Stimulated activated CD4-positive, alpha-beta T cell treated with anti-CD3 and anti-CD28 coated beads, Interleukin-1b, Interleukin-23, amount 100 ng/mL, for 48 hours (primary cell): ENCODE measurements at places on chromosomes 12 and 14.

DNA sequence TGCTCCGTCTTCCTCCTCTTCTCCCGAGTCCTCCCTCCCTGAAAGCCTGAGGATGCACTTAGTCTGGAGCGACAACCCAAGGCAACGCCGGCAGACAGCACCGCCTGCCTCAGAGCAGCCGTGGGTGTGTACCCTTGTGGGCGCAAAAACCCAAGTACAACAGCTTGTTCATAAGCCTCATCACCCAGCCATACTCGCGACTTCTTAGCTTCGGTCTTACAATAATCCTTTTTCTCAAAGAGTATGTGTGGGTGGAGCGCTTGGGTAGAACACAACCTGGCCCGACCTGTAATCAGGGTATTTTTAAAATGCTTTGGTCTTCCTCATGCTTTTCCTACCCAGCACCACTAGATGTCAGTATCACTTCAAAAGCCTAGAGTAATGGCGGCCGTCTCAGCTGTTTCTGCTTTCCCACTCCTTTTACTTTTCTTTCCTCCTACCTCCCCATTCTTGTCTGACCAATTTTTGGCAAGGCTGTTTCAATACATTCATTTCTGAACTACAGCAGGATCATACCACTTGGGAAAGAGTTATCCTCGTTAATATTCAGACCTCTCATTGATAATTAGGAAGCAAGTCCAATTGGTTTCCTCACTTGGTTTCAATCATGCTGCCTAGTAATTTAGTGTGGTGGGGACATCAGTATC, 198.9 kb downstream of the EPS8 start:
- peak; percentile 40 for DNase-seq

DNA sequence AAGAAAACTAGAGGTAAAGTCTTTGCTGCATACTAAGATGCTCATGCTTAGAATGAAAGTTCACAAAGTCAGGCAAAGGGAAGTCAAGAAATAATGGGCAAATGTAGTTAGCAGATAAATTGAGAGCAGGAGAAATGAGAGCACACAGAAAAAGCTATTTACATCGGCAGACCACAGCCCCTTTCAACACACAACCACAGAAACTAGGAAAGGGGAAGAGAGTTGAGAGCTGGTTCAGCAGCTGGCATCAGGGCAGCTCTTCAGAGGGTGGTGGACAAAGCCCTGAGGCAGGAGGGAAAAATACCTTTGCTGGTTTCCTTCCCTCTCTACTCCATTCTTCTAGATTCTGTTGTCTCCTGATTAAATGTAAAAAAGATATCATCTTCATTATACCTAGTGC, 95.4 kb upstream of the ANO4 start:
- DNase-seq: no peak

DNA sequence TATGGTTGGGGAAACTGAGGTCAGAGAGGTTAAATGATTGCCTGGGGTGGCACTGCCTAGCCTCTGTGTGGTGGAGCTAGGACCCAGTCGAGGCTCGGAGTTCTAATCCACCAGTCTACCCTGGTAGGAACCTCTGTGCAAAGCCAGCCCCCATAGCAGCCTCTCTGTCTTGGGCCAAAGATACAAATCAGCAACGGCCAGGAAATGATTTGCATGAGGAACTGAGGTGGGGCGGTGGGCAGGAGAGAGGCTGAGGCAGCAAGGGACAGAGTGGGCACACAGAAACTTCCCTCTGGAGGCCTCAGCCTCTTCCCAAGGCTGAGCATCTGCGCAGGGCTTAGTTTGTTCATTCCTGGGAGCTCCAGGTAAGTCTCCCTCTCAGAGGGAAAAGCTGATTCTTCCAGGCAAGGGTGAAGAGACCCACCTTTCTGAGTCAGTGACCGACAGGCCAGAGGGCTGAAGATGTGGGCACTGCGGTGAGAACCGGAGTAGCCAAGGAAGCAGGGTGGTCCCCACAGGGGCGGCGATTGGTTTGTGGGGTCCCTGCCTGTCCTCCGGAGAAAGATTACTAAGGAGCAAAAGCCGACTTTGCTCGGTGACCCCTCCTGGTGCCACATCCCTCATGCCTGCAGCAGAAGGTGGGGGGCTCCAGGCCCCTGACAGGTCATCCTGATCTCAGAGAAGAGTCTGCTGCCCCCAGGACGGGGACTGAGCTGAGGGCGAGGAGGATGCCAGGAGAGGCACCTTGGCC, 134.6 kb downstream of the CACNA1C start:
- DNase-seq: no peak

DNA sequence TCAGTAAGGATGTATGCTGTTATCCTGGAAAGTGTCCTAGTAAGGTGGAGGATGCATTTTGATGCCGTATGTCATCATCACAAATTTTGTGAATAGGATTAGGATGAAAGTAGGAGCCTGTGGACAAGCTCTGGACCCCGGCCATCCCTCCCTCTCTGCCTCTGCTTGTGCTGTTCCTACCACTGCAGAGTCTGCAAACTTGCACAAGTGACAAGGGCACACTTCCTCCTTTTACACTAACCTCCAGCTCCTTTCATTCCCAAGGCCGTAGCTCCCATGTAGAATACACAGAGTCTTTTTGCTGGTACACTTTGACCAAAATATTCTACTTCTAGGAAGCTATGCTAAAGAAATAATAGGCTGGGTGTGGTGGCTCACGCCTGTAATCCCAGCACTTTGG, 13.3 kb upstream of the TMCC3 start:
- DNase-seq: no peak

DNA sequence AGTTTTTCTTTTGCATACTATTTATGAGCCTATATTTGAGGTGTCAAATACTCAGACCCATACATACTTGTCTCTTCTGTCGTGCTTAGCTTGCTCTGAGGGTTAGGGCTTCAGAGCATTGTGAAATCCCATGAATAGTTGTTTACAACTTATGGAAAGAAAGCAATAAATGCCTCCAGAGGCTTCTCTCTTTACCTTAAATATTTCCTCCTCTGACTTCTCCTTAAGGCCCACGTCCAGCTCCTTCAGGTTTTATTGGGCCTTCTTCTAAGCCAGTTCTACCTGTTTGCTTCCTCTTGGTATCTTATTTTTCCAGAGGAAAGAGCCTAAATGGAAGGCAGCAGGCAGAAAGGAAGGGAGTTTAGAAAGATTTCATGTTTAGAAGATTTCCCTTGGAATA, 218.6 kb downstream of the SPTSSA start:
- no peak for DNase-seq

DNA sequence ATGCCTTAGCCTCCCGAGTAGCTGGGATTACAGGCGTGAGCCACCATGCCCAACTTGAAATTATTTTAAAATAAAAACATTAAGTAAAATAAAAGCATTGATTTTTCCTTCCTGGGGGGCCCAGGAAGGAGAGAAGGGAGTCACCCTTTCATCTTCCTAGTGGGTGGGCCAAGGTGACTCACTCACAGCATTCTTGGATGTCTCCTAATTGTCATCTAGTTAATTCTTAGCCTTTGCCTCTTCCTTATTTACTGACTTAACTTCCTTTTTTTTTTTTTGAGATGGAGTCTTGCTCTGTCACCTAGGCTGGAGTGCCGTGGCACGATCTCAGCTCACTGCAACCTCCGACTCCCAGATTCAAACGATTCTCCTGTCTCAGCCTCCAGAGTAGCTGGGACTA, 29.2 kb downstream of the TMEM120B start:
- no peak for DNase-seq

GRCh38 chr12:108720757-108721514, 10.4 kb downstream of the CORO1C start:
- DNase-seq: no peak

GRCh38 chr12:114403690-114404066, 2.3 kb downstream of the TBX5 start:
- DNase-seq: no peak

GRCh38 chr12:54195080-54195736, 6.4 kb upstream of the SMUG1 start:
- no peak for DNase-seq

DNA sequence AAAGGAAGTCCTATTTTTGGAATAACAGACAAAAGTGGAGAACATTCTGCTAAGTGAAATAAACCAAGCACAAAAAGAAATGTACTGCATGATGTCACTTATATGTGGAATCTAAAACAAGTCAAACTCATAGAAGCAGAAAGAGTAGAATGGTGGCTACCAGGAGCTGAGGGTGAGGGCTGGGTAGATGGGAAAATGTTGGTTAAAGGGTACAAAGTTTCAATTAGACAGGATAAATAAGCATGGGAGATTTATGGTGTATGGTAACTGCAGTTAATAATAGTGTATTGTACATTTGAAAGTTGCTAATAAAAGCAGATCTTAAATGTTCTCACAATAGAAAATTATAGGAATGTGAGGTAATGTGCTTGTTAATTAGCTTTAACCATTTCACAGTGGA, 12.8 kb downstream of the LUM start:
- DNase-seq: no peak

- no peak for DNase-seq
These were observed 72.9 kb downstream of the LMNTD1 start for GRCh38 chr12:25480145-25480544.

GRCh38 chr14:46048127-46048526, 603.5 kb downstream of the RPL10L start:
- DNase-seq: no peak

DNA sequence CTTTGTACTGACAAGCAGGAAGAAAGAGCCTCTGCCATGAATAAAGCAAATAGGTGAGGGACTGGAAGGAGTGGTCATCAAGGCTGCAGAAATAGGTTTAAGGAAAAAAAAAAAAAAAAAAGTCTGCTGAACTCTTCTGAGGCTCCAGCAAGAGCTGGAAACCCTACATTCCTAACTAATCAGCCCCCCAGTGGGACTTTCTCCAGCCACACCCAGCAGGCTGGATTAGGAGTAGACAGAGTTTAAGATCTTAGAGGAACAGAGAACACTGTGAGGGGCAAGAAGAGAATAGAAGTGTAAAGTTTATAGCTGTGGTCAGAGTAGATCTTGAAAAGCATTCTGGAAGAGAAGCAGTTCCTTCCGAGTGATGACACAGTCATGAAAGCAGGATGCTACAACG, 66.4 kb downstream of the ATXN2 start:
- no peak for DNase-seq

DNA sequence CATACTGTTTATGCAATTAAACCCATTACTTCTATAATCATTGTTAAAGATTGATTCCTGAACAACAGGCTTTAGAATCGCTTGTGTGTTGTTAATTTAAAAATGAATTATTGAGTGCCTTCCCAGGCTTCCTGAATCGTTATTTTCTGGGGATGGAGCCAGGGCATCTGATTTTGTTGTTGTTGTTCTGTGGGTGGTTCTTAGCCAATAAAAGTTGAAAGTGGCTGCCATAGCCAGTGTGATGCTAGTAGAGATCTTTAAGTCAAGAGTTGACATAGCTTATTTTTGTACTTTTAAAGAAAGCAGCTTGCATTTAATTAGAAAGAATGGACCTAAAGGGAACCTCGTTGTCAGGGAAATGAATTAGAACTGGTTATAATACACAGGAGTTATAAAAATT, 6.4 kb downstream of the GOLGA5 start:
- no peak for DNase-seq

GRCh38 chr14:73759183-73759713, 45.1 kb upstream of the PNMA1 start:
- peak; percentile 52 for DNase-seq

GRCh38 chr12:46771268-46771827, 54.4 kb downstream of the SLC38A4 start:
- DNase-seq: no peak

GRCh38 chr12:29283969-29284700, 96.8 kb downstream of the ERGIC2 start:
- no peak for DNase-seq

- DNase-seq: no peak
These were observed 90.2 kb upstream of the HECTD1 start for GRCh38 chr14:31297701-31298344.

DNA sequence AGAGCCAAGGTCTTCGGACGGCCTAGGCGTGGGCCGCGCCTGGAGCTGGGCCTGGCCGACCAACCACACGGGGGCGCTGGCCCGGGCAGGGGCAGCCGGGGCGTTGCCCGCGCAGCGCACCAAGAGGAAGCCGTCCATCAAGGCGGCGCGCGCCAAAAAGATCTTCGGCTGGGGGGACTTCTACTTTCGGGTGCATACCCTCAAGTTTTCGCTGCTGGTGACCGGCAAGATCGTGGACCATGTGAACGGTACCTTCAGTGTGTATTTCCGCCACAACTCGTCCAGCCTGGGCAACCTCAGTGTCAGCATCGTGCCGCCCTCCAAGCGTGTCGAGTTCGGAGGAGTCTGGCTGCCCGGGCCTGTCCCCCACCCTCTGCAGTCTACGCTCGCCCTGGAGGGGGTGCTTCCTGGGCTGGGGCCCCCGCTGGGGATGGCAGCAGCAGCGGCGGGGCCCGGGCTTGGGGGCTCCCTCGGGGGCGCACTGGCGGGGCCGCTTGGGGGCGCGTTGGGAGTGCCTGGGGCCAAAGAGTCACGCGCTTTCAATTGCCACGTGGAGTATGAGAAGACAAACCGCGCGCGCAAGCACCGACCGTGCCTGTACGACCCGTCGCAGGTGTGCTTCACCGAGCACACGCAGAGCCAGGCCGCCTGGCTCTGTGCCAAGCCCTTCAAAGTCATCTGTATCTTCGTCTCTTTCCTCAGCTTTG, 4.4 kb upstream of the SHMT2 start:
- DNase-seq: peak; percentile 62

DNA sequence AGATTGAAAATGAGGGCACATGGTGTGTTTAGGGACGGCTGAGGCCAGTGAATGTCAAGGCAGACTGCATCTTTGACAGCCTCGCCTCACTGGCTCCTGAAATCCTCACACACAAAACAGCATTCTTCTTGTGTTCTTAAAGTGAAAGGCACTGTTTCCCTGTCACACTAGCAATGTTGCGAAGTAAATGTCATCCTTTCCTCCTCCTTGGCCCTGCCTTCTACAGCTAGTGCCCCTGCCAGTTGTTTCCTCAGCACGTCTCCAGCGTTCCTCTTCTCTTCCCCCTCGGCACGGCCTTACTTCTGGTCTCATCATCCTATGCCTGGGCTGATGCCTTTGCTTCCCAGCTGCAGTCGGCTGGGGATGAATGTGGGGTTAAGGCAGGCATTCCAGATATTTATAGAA, 129.4 kb upstream of the DNM1L start:
- no peak for DNase-seq

DNA sequence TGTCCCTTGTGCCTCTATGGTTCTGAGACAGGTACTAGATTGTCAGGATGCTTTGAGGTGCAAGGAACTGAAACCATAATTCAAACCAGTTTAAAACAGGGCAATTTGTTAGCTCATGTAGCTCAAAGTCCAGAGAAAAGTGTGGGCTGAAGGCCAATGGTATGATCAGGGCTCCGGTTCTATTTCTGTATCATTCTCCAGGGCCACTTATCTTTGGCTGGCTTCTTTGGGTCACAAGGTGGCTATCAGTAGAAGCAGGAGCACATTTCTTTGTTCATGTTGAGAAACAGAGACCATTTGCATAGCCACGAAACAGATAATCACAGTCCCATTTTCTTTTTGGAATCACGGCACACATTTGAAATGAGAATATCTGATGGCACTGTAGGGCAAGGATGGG, 294.9 kb downstream of the ETNK1 start:
- DNase-seq: no peak
